ENCODE measurements at places on chromosomes 1 and 21.

GRCh38 chr1:242139442-242139841 lies 140.5 kb upstream of the MAP1LC3C start:
- no peak for DNase-seq

DNA sequence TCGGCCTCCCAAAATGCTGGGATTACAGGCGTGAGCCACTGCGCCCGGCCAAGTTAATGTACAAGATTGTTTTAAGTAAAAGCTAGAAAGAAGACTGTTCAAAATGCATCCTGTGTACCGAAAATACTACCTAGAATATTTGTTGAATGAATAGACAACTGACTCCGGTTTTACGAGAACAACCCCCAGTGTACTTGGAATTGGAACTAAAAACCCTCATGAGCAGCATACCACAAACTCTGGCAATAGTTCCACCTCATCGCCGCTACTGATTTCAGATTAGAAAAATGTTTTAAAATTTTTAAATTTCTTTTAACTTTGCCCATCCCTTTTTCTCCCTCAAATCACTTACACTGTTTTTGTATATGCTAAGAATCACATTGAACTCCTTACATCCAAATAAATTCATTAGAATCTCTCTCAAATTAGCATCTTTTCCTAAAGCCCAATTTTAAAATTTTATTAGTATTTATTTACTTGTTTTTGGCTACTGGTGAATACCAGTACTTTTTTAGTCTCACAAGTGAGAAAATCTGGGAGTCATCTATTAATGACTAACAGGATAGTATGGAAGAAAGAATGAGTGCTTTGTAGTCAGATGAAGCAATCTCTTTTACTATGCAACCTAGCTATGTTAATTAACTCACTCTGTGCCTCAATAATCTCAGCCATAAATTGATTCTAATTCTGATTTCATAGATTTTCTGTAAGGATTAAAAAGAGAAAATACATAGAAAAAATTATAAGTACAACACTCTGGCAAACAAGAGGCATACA lies 95.1 kb downstream of the GPATCH2 start:
- no peak for DNase-seq

- DNase-seq = no peak
Observed at GRCh38 chr1:53462769-53463501, 3.7 kb downstream of the DMRTB1 start.

DNA sequence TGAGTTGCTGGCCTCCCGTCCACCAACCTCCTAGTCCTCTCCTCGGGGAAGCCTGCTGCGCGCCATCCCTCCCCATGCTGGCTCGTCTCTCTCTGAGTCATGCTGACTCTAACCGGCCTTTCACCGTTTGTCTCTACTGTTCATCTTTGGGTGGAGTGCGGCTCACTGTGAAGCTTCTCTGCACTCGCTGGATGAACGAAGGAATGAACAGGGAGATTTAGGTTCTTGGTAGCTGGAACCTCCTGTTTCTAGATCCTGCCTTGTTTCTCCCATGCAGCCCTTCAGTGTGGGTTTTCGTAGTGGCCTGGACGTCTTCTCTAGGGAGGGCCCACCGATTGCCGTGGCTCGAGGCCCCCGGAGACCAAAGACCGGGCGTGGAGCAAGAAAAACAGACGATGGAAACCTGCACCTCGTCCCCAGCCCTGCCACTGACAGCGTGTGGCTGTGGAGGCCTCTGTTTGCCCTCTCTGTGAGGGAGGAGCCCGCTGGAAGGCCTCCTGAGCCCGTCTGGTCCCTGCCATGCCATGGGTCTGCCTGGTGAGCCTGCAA lies 227.6 kb upstream of the C1orf174 start:
- no peak for DNase-seq

DNA sequence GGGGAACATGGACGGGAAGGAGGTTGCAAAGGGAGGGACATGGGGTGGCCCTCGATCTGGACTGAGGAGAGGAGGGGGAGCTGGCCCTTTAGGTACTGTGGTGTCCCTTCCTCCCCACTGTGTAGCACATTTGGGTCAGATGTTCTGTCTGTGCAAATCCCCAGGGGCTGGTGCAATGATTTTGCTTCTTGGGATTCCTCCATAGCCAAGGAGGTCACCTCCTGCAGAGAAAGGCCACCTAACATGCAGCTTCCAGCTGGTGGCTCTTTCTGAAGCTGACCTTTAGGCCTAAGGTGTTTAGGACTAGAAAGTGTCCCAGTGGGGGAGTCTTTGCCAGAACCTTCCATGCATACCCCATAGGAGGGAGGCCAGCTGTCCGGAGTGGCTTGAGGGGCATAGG lies 9.0 kb upstream of the MYOM3 start:
- no peak for DNase-seq

DNA sequence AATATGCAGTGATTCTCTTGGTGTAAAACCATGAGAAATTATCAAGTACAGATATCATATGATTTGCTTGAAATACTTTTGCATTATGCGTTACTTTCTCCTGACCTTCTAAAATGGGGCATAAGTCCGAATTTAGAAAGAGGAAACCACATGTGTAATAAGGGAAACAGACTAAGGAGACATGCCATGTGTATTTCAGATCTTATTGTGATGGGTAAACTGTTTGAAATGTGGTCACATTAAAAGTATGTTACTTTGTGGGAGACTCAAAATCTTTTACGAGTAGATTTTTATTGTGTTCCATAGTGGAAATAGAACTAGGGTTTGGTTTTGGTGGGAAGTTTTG lies 173.0 kb downstream of the NFIA start:
- DNase-seq = no peak

DNA sequence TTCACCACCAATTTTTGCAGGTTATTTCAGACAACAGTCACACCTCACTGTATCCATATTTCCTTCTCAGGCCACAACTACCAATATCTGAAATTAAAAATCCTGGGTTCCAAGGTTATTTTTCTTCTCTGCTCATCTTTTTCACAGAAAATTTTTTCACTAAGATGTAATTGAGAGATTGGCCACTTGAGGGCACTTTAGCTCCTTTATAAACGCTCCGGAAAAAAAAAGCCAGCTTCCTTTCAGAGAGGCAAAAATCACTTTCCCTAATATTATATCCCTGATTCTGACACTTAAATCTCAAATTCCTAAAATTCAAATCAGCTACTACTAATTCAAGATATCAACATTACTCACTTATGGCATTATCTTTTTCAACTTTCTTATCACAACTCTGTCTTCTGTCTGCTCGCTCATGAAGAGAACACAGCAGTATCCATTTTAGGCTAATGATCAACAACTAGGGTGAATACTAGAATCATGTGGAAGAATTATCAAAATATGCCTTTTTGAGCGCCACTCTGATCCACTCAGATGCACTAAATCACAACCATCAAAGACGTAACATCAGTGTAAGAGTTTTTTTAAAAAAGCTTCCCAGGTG lies 101.4 kb upstream of the RGS1 start:
- DNase-seq = no peak
